Spinal cord (tissue), 10 donors: ENCODE measurements at places on chromosomes 1 and 21.
A peak's percentile ranks its signal among the peaks of the same experiment; 100 is the strongest.

- DNase-seq, result no peak
Observed at GRCh38 chr1:86356247-86356646, 39.9 kb downstream of the ODF2L start.

GRCh38 chr1:150753416-150753815, 12.2 kb downstream of the CTSS start:
- no peak for DNase-seq

- DNase-seq, result no peak
Observed at GRCh38 chr1:61869691-61870109, 127.4 kb downstream of the PATJ start.

DNA sequence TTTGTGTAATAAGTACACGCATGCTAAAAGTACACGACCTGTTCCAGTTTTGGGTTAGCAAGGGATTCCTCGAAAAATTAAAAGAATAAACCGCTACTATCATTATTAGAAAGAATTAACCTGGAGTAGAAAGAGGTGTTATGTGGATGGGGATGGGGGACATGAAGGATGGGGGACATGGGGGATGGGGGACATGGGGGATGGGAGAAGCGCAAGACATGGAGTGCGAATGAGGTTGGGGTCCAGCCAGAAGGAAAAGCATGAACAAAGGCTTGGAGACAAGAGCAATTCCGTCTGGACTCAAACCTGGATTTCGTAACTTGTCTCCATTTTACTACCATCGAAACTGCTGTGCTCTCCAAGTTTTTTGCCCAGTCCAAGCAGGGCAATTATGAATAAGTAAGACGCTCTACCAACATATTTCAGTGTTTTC, 591 bp upstream of the KDM1A start:
- DNase-seq, result no peak

GRCh38 chr1:87325982-87326738, 2.5 kb upstream of the LMO4 start:
- DNase-seq, result peak; percentile 84

GRCh38 chr21:30434033-30434631, 4.1 kb downstream of the KRTAP13-4 start:
- no peak for DNase-seq

DNA sequence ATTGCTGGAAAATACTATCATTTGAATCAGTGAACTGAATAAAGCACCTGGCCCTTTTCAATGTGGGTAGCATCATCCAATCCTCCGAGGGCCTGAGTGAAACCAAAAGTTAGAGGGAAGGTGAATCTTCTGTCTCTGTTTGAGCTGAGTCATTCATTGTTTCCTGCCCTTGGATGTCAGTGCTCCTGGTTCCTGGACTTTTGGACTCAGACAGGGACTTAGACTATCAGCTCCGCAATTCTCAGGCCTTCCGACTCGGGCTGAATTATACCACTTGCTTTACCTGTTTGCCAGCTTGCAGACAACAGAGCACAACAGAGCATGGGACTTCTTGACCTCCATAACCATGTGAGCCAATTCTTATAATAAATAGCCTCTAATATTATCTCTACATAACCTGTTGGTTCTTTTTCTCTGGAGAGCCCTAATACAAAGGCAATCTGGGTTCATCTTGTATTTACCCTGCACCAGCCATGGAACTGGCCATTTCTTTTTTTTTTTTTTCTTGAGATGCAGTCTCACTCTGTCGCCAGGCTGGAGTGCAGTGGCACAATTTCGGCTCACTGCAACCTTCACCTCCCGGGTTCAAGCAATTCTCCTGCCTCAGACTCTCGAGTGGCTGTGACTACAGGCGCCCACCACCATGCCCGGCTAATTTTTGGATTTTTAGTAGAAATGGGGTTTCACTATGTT, 19.2 kb upstream of the VASH2 start:
- DNase-seq, result no peak

- DNase-seq, result no peak
Observed at GRCh38 chr1:22210636-22211035, 67.7 kb upstream of the WNT4 start.

DNA sequence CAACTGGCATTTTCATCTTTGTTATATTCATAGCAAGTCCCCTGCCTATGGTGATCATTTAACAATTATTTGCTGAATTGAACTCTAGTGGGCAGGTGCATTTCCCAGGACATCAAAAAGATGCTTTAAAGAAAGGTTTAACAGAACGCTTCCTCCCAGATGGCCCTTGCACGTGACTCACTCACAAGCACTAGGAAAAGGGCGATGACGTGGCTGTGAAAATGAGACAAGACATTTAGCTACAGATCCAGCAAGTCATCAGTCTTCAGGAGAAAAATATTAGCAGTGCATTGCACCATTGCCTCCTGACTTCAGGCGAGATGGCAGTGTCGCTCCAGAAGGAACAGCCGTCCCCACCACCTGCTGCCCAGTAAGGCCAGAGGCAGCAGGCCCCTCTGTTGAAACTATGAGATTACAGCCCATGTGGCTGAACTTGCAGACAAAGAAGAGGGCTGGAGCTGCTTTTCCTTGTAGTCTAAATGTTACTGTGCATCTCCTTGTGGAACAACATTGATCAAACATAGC, 37.2 kb downstream of the DSCAM start:
- DNase-seq, result no peak

GRCh38 chr21:42492201-42492600, 3.8 kb downstream of the RSPH1 start:
- no peak for DNase-seq

DNA sequence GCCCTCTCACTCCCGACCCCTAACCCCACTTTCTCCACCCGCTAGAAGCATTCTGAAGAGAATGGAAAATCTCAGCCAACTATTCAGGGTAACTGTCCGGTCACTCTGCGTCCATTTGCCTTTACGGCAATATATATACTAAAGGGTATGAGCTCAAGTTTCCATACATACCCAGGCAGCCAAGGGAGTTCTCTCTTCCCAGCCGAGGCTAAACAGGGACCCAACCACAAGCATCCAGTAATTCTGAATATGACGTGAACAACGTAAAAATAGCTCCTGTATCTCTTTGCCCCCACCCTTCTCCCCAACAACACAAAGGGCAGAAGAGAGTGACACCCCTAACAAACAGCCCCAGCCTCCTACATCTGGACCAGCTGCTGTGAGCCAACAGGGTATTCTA, 67.7 kb downstream of the SSBP3 start:
- no peak for DNase-seq

GRCh38 chr1:16006552-16007485, 2.8 kb downstream of the SRARP start:
- no peak for DNase-seq

DNA sequence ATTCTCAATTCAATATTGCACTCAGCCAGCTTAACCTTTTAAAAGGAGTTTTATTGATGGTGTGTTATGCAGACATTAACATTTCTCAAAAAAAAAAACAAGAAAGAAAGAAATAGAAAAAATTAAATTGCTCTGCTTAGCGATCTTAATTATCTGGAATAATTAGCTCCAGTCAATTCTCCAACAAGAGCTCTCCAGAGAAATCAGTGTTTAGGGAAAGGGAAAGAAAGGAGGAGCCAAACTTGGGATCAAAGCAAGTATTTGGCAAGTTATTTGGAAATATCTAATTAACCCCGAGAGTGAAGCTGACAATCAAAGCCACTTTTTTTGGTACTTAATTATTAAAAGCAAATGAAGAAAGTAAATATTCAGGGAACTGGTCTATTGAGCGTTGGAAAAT, 60.7 kb upstream of the CAMK1G start:
- DNase-seq, result peak; percentile 83

- no peak for DNase-seq
Observed at GRCh38 chr1:107451715-107452114, 310.9 kb downstream of the NTNG1 start.

- DNase-seq, result no peak
Observed at GRCh38 chr1:46413596-46413985, 19.5 kb downstream of the FAAH start.

DNA sequence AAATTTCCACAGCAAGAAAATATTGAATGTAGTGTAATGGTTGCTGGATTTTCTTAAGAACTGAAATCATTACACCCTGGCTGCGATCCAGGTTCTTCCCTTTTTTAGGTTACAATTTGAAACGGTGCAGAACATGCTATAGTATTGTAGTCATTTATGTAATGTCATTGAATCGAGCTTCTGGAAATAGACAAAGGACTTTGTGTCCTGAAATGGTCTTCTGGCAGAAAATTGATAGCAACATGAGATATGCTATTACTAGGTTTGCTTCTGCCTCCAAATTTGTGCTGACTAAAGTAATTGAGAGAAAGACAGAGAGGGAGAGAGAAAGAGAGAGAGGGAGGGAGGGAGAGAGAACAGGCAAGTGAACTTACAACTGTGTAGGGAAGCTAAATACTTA, 146.2 kb upstream of the NFIA start:
- peak; percentile 84 for DNase-seq

DNA sequence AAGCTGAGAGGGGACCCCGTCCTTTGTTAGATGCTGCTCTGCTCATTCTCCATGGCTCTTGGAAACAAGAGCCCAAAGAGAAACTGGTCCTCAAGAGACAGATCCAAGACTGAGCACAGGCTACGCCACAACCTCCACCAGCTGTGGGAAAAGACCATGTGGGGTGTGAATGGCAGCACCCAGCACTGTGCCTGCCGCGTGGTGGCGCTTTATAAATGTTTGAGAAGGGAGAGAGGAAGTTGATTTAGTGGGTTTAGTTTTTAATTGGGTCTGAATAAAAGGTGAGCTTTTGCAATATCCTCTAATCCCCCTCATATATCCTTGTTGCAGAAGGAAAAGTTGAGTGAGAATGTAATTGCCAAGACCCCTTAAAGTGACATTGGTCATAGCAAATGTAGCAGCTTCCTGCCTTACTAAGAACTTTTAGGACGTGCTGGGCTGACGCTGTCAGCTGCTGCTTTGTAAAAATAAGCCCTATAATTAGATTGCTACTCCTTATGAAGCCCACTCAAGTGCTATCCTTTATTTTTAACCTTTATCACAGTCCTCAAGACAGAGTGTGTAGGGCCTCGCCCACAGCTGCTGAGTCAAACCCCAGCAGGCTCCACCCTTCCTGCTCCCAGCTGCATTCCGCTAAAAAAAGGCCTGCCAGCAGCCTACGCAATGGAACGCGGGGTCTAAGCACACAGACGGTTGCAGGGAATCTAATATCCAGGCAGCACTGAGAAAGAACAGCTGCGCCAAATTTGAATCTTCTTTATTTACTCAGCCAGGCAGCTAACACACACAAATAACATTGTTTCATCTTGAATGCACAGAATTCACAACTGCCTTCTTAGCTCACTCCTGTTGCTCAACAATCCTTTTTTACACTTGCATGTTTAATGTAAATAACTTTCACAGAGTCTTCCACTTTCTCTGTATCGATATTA, 47.4 kb upstream of the PRDX6 start:
- no peak for DNase-seq

GRCh38 chr1:178151831-178152230, 57.9 kb downstream of the RASAL2 start:
- DNase-seq, result no peak

GRCh38 chr1:234929369-234929768, 199.3 kb downstream of the TOMM20 start:
- DNase-seq, result no peak

DNA sequence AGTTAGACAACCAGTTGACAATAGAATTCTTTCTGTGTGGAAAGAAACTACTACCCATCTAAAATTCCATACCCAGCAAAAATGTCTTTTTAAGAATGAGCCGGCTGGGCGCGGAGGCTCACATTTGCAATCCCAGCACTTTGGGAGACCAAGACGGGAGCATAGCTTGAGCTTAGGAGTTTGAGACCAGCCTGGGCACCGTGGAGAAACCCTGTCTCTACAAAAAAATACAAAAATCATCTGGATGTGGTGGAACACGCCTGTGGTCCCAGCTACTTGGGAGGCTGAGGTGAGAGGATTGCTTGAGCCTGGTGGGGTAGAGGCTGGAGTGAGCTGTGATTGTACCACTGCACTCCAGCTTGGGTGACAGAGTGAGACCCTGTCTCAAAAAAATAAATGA, 79.2 kb downstream of the SCCPDH start:
- DNase-seq, result no peak

- DNase-seq, result no peak
Observed at GRCh38 chr1:172971241-172971640, 79.5 kb downstream of the TNFSF18 start.

- DNase-seq, result peak; percentile 49
Observed at GRCh38 chr1:107480548-107481415, 339.9 kb downstream of the NTNG1 start.

- no peak for DNase-seq
Observed at GRCh38 chr1:3469849-3470649, 15.6 kb downstream of the ARHGEF16 start.

GRCh38 chr1:221712198-221712684, 29.6 kb downstream of the DUSP10 start:
- no peak for DNase-seq

- DNase-seq, result peak; percentile 77
Observed at GRCh38 chr1:22814176-22815042, 103.8 kb downstream of the EPHB2 start.

DNA sequence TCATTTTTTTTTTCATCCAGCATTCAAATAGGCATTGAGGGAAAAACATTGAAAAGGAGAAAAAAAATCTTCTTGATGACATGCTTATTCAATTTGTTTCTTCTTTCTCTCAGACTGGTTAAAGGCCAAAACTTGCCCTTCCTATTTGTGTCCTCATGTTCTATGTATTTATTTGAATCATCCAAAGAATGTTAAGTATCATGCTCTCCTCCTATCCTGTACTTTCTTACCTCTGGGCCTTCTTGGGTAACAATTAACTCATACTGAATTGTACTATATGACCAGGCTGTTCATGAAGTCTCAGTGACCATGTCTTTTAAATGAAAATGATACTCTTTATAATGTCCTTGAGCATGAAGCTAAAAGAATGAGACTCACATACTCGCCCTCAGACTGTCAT, 36.5 kb upstream of the DENND1B start:
- DNase-seq, result no peak

- DNase-seq, result no peak
Observed at GRCh38 chr1:92478393-92478792, 8.3 kb downstream of the GFI1 start.

DNA sequence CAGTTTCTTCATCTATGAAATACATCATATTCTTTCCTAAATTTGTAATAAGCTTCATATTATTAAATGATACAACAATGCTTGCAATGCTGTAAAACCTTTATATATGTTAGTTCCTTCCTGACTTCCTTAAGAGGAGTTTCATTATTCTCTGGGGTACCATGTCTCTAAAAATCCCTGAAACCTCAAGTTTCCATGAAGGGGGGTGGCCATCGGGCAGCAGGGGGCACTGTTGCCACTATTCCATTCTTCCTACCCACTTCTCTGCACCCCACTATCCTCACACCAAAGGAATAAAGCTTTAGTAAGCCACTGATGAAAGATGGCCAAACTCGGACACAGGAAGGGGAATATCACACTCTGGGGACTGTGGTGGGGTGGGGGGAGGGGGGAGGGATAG, 9.0 kb upstream of the DMRTB1 start:
- no peak for DNase-seq

DNA sequence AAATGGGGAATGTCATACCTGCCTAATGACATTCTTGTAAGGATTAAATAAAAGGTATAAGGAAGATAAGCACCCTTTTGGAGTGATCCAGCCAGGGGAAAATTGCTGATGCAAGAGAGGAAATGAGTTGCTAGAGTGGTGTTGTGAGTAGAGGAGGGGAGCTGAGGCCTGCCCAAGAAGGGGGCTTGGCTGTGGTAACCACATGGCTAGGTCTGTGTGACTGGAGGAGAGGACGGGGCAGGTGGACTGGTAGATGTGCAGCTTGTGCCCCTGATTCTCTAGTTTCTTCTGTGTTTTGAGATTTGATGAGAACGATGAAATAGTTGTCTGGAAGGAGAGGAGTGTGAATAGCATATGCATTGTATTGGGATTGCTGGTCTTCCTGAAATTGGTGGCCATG, 6.6 kb downstream of the TXLNA start:
- DNase-seq, result no peak
